ENCODE measurements at places on chromosomes 4 and X.

- DNase-seq: no peak
Observed at GRCh38 chrX:149476513-149476912, 28.6 kb downstream of the IDS start.

DNA sequence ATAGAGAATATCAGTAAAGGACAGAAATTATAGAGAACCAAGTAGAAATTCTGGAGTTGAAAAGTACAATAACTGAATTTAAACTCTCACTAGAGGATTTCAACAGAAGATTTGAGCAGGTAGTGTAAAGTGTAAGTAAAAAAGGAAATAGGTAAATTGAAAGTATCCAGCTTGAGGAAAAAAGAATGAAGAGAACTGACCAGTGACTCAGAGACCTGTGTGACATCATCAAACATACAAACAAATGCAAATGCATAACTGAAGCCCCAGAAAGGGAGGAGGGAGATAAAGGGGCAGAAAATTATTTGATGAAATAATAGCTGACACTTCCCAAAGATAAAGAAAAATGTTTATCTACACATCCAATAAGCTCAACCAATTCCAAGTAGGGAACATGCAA lies 8.3 kb upstream of the SPON2 start:
- DNase-seq: no peak

GRCh38 chr4:34371676-34372075 lies 1872.6 kb downstream of the ARAP2 start:
- DNase-seq: no peak

GRCh38 chr4:122309988-122310626 lies 68.7 kb upstream of the ADAD1 start:
- DNase-seq: peak; percentile 27

DNA sequence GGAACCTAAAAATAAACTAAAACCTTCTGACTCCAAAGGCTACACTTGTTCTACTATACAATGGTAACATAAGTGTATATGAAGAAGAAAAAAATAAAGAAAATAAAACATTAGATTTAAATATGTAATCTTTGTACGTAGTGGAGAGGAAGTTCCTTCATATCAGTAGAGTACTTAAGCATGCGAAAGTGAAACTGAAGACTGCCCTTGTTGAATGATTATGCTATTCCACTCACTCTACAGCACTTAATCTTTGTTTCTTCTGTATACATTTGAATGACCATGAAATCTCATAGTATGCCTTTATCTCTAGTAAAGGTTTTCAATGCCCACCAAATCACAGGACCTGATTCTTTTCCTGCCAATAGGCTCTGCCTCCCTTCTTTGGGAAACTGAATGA lies 78.9 kb downstream of the NDST3 start:
- DNase-seq: peak; percentile 30

DNA sequence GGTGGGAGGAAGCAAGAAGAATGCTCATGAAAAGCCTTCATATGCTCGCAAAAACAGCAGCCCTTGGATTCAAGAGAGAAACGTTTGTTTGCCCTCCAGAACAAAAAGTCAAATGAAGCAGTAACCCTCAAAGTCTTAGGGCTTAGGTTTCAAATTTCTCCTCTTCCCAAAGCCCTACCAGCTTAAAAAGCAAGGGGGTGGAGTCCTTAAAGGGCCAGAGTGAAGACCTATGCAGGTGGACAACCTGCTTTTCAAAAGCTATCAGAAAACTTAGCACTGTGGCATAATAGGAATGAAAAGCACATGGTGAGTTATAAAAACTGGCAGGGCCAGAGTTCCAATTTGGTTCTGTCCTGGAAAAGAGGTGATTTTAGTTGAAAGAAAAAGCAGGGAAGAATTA lies 253.3 kb downstream of the NAP1L3 start:
- DNase-seq: no peak

GRCh38 chrX:99495453-99495852 lies 914.6 kb downstream of the PCDH19 start:
- no peak for DNase-seq

- no peak for DNase-seq
Observed at GRCh38 chr4:151987606-151988005, 226.8 kb upstream of the GATB start.

GRCh38 chrX:110123331-110123782 lies 120.4 kb downstream of the TMEM164 start:
- peak; percentile 15 for DNase-seq

DNA sequence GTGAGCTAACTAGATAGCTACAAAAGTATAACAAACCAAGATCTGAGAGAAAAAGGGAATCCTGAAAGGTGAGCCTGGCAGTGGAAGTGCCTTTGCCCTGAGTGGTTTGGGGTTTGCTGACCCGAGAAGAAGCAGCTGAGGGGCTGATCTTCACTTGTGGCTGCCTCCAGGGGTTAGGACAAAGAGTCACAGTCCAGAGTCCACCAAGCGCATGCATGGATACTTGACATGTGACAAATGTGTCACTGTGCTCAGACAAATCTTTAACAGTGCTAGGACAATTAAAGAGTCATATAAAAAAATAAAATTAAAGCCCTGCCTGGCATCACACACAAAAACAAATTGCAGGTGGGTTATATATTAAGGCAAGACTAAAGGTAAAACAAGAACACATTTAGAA lies 26.4 kb downstream of the HMGB3 start:
- no peak for DNase-seq

GRCh38 chrX:122418758-122419157 lies 765.3 kb upstream of the GRIA3 start:
- DNase-seq: no peak

GRCh38 chr4:187921946-187922623 lies 73.5 kb upstream of the ZFP42 start:
- DNase-seq: no peak

Measured in fibroblast of villous mesenchyme (primary cell).